NCI-H510A treated with DMSO at 0.1 percent for 48 hours (cell line): ENCODE measurements at places on chromosomes 12 and 14.
A peak's percentile ranks its signal among the peaks of the same experiment; 100 is the strongest.

DNA sequence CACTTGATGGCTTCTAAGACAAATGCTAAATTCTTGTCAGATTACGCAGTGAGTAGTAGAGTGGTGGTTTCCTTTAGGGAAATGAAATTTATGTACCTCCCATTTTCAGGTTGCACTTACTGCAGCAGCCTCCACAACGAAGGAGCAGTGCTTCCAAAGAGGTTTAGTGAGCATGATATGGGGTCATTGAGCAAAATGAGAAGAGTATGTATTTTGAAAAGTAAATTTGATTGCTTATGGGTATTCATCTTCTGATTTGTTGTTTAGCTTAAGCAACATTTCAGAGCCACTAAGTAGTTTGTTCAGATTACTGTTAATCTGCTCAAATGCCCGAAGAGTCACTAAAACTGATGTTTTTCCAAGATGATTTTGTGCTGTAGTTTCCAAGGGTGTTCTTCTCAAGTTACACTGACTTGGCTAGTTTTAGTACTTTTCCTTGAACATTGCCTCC lies 493.6 kb downstream of the PCNX1 start:
- no peak for DNase-seq

GRCh38 chr12:69415471-69416275 lies 54.5 kb upstream of the FRS2 start:
- peak; percentile 5 for DNase-seq

GRCh38 chr14:97056086-97056485 lies 258.9 kb downstream of the VRK1 start:
- DNase-seq, result no peak

DNA sequence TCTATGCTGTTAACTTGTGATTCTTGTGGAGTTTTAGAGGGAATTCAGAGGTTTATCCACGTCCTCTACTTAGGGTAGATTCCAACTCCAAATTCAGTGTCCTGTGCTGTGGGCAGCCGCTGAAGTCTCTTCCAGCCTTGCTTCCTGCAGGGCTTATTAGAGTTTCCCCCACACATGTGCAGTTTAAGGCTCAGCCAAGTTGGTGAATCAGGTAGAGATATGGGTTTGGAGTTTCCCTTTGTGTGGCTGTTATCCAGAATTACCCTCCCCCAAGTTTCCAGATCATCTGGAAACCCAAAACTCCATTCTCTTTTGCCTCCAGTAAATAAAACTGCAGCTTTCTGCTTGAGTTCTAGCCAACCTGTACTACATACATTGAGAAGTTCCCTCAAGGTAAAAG lies 853.7 kb downstream of the GALC start:
- no peak for DNase-seq

DNA sequence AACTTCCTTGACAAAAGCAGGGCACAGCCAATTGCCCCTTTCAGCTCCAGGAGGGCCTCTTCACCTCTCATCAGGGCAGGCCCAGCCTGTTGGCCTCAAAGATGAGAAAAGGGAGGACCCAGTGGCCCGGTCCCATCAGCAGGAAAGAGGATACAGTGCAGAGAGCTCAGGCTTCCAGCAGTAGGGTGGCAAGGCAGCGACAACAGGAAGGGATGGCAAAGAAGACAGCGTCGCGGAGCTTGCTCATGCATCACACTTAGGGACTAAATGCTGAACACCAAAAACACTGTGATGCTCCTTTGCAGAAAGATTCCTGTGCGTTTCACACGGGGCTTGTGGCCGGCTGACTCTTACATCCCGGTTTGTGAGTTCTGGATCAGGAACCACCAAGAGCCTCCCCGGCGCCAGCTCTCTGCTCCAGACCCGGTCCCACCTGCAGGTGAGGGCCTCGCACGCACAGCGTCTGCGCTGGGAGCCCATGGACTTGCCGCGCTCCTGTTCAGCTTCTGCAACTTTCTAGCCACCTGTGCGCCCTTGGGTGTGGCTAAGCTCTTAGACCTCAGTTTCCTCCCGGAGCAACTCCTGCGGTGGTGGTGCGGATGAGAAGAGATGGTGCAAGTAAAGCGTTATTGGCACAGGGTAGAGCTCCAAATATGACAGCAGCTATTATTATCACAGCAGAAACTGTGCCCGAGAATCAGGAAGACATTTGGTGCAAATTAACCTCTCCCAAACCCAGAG lies 15.3 kb upstream of the BCL7A start:
- no peak for DNase-seq

DNA sequence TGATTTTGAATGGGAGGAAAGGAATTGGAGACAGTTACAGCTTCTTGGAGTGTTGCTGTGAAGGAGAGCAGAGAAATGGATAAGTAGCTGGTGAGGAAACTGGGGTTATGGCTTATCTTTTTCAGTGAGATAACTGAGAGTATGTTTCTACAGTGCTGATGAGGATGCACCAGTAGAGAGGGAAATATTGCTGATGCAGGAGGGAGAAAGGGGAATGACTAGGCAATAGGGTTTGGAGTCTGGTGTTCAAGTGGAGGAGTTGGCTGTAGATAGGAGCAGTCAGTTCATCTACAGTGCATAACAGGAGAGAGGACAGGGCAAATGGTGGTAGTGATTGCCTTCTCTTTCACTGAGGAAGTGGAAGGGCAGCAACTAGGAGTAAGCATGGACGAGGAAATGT lies 33.0 kb downstream of the SPATS2 start:
- DNase-seq, result no peak

GRCh38 chr12:124766727-124767065 lies 97.0 kb downstream of the SCARB1 start:
- DNase-seq, result no peak

- no peak for DNase-seq
Observed at GRCh38 chr12:94660436-94660835, 10.1 kb upstream of the TMCC3 start.

DNA sequence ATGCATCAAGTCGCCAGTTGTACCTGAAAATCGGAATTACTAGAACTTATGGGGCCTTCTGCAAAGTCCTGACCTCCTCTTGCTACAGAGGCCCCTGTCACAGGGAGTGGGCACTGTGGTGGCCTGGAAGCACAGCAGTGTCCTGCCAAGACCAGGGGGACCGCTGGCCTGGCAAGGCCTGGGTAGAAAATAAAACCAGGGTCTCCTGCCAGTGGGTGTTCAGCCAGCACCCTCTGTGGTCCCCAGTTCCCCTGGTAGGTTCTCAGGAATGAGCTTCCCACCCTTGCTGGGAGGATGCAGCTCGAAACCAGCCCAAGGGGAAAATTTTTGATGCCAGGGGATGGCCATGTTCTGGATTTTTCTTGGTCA lies 43.9 kb downstream of the RIN3 start:
- DNase-seq, result no peak
